NCI-H1436 treated with DMSO at 0.1 percent for 48 hours (cell line): ENCODE measurements at places on chromosomes 1 and 21.

GRCh38 chr1:201696217-201696761 lies 132.7 kb upstream of the IPO9 start:
- no peak for DNase-seq

- DNase-seq, result no peak
Measured at GRCh38 chr1:203548892-203549291, 54.9 kb downstream of the OPTC start.

GRCh38 chr21:28704746-28705145 lies 287.9 kb downstream of the LTN1 start:
- no peak for DNase-seq

GRCh38 chr1:172699111-172699510 lies 40.2 kb downstream of the FASLG start:
- DNase-seq, result no peak

GRCh38 chr1:87314091-87314490 lies 14.6 kb upstream of the LMO4 start:
- DNase-seq, result no peak

DNA sequence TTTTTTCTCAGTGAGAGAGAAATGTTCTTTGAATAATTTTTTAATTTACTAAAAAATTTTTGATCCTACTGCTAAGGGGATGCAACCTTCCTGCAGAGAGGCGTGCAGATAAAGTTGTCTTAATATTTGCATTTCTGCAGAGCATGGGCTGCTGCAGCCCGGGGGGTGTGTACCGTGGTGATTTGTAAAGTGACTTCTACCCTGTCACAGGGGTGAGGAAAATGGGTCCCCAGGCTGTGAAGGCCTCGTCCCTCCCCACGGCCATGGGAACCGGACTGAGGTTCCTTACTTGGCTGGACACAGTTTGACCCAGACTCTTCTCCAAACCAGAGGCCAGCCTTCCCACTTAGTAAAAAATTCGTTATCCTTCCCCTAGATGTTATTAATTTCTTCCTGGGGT lies 9.5 kb upstream of the C1orf174 start:
- DNase-seq, result no peak

- no peak for DNase-seq
Measured at GRCh38 chr1:15299179-15299578, 52.2 kb downstream of the FHAD1 start.

DNA sequence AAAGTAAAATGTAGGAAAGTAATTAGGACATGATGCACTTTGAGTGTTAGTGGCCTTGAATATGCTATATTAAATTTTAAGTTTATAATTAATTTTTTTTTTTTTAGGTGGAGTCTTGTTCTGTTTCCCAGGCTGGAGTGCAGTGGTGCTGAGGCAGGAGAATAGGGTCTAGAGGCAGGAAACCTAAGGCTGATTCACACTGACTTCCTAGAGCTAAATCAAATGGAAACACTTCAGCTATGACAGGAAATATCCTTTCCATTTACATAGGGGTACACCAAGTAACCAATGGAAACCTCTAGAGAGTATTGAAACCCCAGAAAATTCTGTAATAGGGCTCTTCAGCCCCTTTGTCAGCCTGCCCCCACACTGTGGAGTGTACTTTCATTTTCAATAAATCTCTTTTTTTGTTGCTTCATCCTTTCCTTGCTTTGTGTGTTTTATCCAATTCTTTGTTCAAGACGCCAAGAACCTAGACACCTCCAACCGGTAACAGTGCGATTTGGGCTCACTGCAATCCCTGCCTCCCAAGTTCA lies 17.9 kb upstream of the THRAP3 start:
- DNase-seq, result no peak
